Posterior cingulate gyrus (tissue), 11 donors: ENCODE measurements at places on chromosomes 3 and 15.

DNA sequence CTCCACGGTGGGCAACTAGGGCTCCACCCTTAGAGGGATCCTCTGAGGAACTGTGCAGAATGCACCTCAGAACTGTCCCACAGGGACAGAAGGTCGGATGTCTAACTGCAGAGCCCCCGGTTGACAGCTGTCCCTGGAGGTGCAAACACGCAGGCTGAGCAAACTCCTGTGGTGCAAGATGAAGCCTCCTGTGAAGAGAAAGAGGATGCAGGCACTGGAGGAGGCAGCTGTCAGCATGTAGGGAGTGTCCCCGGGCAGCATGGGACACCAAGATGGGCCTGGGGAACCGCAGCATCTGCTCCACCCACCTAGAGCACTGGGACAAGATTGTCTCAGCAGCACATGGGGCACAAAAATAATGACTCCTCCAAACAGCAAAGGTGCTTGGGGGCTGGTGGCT is 258.9 kb downstream of the ABHD5 start:
- DNase-seq = no peak

DNA sequence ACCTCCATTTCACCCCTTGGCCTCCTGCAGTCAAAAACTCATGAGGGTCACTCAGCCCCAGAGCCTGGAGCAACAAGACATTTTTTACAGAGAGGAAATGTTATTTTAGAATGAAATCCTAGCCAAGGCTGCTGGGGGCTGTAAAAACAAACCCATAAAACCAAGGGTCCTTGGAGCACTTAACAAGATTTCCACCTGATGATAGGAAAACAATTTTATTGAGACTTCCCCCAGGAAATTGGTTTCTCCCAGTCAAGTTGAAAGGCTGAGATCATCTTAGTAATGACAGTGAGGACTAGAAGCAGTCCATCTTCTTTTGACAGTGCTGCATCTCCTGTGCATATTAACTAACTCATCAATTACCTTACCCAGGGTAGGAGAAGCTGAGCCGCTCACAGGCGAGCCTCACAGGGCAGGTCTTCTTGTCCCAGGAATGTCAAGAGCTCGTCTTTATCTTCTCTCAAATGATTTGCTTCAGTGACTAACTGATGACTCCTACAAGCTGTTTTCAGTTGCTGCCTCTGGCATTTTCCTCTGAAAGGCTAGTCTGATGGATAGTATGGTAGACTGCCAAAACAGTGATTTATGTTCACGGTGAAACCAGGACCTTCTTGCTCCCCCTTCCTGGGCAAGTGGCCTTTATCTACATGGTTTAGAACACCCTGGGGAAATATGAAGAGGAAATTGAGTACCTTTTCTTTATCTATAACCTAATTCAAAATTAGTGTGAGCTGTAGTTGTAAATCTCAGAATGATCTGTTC is 34.6 kb upstream of the AEN start:
- DNase-seq = no peak

DNA sequence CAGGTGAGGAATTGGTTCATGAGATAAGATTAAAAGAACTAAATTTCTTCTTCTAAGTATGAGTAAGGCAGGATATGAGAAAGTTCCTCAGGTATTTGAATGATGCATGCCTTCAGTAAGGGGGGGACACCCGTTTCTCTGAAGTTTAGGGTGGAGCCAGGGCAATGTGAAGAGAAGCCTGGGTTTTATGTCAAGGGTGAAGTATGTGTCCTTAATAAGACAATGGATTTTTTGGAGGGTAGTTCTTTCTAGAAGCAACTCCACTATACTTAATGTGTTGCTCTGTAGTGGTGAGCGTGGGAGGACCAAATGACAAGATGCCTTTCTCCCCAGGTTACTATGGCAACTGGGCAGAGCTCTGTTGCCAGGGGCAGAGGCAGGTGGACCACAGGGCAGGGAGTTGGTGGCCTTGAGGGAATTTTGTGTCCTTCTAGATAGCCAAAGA is 44.0 kb downstream of the PHLDB2 start:
- DNase-seq = no peak

DNA sequence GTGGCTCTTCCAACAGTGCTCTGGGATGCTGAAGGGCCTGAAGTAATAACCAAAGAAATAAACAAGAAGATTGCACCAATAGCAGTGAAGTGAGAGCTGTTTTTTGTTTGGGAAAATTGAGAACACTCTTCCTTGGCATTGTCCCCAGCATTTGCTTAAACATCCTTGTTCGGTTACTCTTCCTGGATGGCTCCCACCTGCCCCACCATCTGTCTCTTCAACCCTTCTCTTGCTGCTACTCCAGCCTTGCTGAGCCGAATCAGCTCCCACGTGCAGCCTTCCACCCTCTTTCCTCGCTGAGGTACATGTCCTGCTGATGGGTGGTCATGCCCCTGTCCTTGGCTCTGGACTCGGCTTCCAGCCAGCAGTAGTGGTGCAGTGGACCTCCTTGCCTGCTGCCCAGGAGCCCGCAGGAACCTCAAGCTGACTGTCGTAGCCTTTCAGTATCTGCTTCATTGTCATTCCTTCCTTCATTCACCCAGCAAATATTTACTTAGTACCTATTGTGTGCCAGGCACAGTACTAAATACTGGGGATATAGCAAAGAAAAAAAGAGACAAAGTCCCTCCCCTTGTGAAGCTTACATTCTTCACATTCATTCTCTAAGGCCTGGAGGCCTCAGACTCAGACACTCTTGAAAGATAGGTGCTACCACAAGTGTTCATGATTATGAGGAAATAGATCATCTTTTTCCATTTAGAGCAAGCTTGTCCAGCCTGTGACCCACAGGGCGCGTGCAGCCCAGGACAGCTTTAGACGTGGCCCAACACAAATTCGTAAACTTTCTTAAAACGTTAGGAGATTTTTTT is 17.1 kb upstream of the VILL start:
- DNase-seq = no peak

DNA sequence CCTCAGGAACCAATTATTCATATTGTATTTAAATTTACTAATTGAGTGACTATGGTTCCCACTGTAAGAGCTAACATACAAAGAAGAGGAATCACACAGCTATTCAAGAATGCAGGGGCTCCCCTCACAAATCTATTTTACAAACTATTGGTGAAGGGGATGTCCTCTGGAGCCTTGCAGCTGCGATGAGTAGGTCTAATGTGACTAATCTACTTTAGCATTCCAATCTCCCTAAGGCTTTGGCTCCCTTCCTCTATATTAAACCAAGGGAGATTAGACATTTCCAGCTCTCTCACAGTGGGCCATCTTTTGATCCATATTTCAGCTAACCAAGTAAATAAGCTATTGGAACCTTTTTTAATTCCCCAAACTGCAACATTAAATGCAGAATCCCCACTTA is 514.2 kb upstream of the BCHE start:
- DNase-seq = no peak
